ENCODE measurements at places on chromosomes 4 and X.
A peak's percentile ranks its signal among the peaks of the same experiment; 100 is the strongest.

DNA sequence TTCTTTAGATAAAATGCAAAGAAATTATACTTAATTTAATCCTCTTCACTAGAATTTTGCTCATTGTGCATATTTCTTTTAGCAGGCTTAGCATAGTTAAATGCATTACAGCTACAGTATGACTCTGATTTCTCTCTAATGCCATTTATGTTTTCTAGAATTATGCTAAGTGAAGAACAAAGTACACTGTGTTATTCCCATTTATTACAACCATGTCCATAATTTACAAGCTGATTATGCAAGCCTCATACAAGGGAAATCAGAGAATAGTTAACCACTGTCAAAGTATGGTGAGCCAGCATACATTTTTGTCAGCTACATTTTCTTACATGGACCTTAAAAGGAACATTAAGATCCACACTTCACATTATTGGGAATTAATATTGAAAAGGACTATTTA is 99.1 kb downstream of the MAB21L2 start:
- no peak for DNase-seq

DNA sequence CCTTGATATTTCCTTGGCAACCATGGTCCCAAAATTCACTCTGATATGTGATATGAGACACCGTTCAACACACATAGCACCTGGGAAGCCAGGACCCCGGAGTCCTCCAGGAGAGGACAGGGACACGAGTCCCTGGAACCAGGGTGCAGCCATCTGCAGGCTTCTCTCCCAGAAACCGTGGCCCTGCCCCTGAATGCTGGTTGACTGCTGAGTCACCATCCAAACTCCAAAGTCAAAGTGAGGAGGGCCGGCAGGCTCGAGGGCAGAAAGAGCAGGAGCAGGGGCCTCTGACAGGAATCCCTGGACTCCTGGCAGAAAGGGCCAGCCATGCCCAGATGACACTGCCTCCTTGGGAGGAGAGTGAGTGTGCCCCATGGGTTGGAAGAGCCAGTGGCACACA is 6.9 kb upstream of the PNMA6A start:
- DNase-seq = no peak

DNA sequence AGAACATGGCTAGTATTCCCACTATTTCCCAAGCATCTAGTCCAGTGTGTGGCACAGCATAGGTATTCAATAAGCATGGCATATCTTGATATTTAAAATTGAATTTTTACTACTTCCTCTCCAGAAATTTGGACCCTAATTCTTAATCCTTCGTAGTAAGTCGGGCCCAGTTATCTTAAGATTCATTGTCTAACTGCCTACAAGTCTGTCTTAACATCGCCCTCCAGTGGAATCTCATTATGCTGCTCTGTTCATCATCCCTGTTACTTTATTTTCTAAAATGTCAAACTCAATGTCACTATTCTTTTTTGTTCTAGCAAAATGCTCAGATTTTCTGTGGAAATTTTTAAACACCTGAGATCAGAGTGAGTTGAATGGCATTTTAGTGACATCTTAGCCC is 606.2 kb downstream of the KLHL13 start:
- DNase-seq = peak; percentile 3

DNA sequence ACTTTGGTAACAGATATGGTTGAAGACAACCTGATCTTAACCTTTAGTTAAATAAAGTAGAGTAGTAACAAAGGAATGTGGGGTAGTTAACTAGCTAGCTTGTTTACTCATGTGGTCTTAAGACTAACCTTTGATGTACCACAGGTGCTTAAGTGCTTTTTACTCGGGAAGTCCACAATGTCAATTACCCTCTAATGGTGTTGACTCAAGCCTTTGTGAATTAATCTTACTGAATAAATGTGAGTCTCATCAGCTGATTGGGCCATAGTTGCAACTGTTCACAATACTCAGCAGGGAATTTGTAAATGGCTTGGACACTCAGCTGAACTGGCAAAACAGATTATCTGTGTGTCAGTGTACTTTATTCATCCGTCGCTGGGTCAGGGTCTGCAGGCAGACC is 119.0 kb upstream of the UGT8 start:
- no peak for DNase-seq

- DNase-seq = no peak
Measured at GRCh38 chr4:5969777-5970176, 48.5 kb downstream of the C4orf50 start.

GRCh38 chr4:38940476-38940875 is 72.9 kb downstream of the FAM114A1 start:
- DNase-seq = no peak

DNA sequence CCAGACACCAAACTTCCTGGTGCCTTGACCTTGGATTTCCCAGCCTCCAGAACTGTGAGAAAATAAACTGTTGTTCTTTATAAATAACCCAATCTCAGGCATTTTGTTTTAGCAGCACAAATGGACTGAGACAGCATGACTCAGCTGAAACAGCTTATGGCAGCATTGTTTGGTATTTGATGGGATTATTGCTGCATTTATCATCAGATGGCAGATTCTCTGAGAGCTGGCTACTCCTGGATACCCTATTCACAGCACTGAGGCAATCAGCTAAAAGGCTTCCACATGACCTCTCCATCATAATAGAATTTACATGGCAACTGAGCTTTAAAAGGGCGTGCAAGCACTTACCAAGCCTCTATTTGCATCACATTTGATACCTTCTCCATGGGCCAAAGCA is 623.1 kb upstream of the CPEB2 start:
- DNase-seq = no peak

DNA sequence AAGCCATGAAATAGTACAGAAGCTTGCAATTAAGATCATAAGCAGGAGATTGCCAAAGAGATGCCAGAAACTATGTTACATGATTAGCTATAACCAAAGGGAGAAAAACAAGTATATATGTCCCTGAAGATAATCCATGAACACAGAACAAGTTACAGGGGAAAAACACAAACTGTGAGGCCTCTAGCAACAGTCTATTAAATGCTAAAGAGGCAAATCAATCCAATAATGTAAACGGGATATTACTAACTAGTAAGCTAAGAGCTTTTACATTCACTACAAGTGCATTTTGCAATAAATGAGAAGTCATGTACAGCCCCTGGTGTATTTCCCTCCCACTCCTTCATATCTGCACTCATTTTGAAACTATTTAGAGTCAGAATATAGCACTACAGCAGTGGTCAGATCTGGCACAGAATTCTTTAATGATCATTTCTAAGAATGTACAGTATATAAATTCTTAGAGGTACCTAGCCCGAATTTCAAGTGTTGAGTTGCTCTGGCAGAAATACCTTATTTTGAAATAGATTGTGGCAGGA is 449.8 kb upstream of the SMIM31 start:
- no peak for DNase-seq

DNA sequence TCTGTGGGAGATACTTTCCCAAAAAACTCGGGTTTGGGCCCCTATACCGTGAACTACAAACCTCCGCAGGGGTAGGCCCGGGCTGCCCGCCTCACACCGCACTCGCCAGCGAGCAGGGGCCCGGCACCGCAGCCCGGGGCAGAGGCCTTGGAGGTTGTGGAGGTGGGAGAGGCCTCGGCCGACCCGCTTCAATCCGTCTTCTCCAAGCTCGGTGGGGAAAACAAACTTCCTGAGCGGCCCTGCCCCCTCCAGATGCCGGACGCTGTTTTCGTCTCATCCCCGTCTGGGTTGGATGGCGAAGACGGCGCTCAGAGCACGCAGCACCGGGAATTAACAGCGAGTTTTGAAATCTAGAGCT is 442 bp upstream of the MCUB start:
- DNase-seq = no peak

DNA sequence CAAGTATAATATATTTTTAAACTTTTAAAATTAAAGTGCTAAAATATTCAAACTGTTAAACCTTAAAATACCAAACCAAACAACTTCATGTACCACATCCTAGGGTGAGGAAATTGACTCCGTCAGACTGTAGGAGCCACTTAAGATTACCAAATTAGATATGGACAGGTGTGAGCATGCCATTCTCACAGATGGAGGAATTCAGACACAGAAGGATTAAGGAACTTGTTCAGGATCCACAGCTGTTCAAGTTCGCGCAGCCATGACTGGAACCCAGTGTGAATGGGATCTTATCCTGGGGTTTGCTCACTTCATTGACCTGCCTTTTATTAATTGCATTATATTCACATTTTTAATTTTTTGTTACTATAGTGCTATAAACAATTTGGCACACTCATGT is 224.9 kb upstream of the PCDH7 start:
- DNase-seq = no peak

- peak; percentile 63 for DNase-seq
Measured at GRCh38 chr4:122003335-122003734, 51.5 kb upstream of the TRPC3 start.

- no peak for DNase-seq
Measured at GRCh38 chrX:3244955-3245354, 101.5 kb downstream of the MXRA5 start.

GRCh38 chr4:40827758-40828157 is 78.0 kb downstream of the NSUN7 start:
- no peak for DNase-seq

DNA sequence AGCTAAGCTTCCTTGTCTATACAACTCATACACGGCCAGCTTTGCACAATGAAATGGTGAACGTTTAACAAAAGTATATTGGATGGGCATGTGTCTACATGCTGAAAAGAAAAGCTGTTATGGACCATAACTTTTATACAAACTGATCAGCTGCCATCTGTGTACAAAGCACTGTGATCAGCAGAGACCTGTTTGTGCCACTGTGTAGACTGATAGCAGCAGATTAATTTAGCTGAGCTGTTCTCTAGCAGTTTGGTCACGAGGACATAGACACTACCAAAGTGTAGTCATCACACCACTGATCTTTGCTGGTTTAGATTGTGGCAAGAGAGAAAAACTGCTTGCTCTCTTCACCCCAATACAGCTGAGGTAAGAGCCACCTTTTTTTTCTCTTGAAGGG is 124.5 kb downstream of the RAPGEF2 start:
- DNase-seq = peak; percentile 66

- DNase-seq = peak; percentile 58
Measured at GRCh38 chr4:97987019-97987648, 156.1 kb downstream of the STPG2 start.

- DNase-seq = no peak
Measured at GRCh38 chr4:6008766-6009385, 9.4 kb downstream of the C4orf50 start.

- DNase-seq = no peak
Measured at GRCh38 chr4:38987491-38987890, 44.7 kb downstream of the TMEM156 start.

GRCh38 chrX:64842492-64842891 is 133.8 kb downstream of the ZC4H2 start:
- no peak for DNase-seq

DNA sequence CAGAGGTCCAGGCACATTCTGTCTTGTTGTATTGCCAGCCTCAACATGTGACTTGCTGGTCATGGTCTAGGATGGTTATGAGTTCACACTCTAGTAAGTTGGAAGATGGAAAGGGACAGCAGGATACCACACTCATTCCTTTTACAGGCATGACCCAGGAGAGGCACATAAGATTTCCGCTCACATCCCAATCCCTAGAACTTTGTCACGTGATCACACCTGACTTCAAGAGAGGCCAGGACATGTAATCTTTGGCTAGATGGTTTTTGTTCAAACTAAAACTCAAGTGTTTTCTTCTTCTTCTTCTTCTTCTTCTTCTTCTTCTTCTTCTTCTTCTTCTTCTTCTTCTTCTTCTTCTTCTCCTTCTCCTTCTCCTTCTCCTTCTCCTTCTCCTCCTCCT is 53.4 kb upstream of the ARX start:
- no peak for DNase-seq

GRCh38 chr4:140693562-140693961 is 62.6 kb downstream of the TBC1D9 start:
- DNase-seq = no peak

GRCh38 chr4:77021614-77022089 is 54.1 kb downstream of the CCNI start:
- peak; percentile 37 for DNase-seq
